Fibroblast of mammary gland (primary cell): ENCODE measurements at places on chromosomes 4 and X.

- no peak for DNase-seq
Observed at GRCh38 chrX:73131276-73131675, 52.0 kb upstream of the PABPC1L2A start.

- DNase-seq, result no peak
Observed at GRCh38 chr4:52950226-52950625, 88.1 kb downstream of the RASL11B start.

GRCh38 chr4:122170775-122171174 is 18.6 kb downstream of the BLTP1 start:
- DNase-seq, result no peak

DNA sequence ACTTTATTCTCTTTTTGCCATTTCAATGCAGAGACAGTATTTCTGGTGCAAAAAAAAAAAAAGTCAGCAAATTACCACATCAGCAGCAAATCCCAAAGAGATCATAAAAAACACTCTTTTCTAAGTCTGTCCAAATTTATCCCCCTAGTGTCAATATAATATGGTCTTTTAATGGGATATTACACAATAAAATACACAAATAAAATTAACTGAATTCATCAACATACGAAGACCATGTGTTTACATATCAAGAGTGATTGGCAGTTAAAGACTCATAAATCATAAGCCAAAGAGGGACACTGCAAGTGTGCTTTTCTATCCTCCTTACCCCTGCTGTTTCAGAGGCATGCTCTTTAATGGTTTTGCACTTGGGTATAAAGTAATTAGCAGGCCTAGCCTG is 340.2 kb upstream of the DKK2 start:
- DNase-seq, result no peak

DNA sequence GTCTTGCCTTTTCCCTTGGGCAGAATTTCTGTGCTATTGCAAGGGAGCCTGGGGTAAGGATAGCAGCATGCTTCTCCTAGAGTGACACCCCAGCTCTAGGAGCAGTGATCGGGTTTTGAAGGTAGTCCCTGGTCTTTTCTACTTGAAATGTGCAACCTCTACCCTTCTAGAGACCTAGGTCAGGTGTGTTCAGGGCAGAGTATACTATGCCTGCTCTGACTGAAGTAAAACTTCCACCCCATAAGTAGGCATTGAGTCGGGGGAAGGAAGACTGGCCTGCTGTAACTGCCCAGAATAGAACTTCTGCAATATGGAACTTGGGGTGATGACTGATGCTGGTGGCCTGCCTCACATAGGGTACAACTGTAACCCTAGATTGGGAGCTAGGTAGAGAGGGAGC is 80.9 kb downstream of the ARHGAP36 start:
- DNase-seq, result no peak

GRCh38 chrX:108582151-108582550 is 142.5 kb downstream of the COL4A5 start:
- DNase-seq, result no peak

GRCh38 chrX:15202454-15203177 is 67.3 kb downstream of the ASB9 start:
- peak; percentile 58 for DNase-seq
